ENCODE measurements at places on chromosomes 12 and 14.

- no peak for DNase-seq
Measured at GRCh38 chr12:64951944-64952343, 127.5 kb downstream of the TBC1D30 start.

DNA sequence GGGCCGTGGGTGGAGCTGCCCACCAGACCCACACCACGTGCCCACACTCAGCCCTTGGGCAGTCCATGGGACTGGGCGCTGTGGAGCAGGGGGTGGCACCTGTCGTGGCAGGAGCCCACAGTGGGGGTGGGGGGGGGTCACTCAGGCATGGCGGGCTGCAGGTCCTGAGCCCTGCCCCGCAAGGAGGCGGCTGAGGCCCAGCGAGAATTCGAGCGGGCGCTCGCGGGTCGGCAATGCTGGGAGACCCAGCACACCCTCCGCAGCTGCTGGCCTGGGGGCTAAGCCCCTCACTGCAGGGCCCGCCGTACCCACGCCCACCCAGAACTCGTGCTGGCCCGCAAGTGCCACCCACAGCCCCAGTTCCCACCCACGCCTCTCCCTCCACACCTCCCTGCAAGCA is 132.6 kb upstream of the GARIN2 start:
- no peak for DNase-seq

- no peak for DNase-seq
Measured at GRCh38 chr14:62064751-62065323, 302.6 kb downstream of the SNAPC1 start.

GRCh38 chr14:88551094-88551870 is 3.5 kb downstream of the PTPN21 start:
- peak; percentile 82 for DNase-seq

GRCh38 chr12:41055875-41056577 is 132.1 kb upstream of the PDZRN4 start:
- DNase-seq: no peak

- DNase-seq: no peak
Measured at GRCh38 chr12:87117526-87117925, 861.3 kb upstream of the MGAT4C start.

DNA sequence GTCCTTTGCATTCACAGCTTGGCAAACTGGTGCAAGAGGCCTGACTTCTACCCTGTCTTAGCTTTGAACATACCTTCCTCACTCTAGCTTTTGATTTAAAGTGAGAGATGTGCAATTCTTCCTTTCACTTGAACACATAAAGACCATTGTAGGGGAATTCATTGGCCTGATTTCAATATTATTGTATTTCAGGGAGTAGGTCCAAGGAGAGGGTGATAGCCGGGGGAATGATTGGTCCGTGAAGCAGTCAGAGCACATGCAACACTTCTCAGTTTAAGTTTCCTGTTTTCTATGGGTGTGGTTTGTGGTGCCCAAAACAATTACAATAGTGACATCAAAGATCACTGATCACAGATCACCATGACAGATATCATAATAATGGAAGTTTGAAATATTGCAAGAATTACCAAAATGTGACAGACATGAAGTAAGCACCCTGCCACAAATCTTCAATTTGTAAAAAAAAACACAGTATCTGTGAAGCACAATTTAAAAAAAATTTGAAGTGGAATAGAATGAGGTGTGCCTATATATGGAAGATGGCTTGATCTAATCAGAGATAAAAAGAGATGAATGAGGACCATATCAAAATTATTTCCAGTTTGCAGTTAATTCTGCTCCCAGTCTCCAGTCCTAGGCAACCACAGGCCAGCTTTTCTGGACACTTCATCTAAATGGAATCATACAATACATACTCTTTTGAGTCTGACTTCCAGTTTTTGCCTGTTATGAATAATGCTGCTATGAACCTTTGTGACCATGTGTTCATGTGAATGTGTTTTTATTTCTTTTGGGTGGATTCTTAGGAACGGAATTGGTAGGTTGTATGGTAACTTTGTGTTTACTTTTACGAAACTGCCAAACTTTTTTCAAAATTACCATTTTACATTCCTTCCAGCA is 23.2 kb downstream of the BORCS5 start:
- no peak for DNase-seq
